ENCODE measurements at places on chromosomes 1 and 21.

GRCh38 chr1:243388276-243388675 is 132.4 kb downstream of the SDCCAG8 start:
- DNase-seq: no peak

GRCh38 chr1:71755441-71755840 is 526.9 kb downstream of the NEGR1 start:
- no peak for DNase-seq

DNA sequence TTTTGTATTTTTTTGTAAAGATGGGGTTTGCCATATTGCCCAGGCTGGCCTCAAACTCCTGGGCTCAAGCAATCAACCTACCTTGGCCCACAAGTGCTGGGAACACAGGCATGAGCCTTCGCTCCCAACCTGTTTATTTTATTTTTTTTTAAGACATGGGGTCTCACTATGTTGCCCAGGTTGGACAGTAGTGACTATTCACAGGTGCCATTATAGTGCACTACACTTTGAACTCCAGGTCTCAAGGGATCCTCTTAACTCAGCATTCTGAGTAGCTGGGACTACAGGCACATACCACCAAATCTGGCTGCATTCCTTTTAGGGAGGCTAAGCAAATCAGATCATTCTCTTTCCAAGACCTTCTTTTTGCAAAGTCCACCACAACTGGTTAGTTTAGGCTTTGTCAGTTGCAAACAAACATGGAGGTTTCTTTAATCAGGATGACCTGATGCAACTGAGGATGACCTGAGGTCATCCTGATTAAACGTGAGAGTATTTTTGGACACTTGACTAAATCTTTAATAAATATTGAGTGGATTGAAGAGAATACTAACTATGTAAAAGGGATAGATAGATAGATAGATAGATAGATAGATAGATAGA is 30.0 kb upstream of the RALGPS2 start:
- no peak for DNase-seq

DNA sequence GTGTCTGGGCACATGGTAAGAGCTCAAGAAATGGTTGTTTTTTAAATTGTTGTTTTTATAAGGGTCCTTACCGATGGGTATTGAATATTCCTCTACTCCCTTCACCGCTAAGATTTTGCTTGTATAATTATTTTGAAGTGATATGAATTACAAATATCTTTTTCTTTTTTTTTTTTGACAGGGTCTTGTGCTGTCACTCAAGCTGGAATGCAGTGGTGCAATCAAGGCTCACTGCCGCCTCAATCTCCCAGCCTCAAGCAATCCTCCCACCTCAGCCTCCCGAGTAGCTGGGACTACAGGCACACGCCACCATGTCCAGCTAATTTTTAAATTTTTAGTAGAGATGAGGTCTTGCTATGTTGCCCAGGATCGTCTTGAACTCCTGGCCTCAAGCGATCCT is 27.1 kb upstream of the RAB3GAP2 start:
- DNase-seq: no peak

GRCh38 chr1:10265900-10266299 is 55.5 kb downstream of the KIF1B start:
- DNase-seq: no peak

- no peak for DNase-seq
These were observed 65.1 kb downstream of the TCP10L start for GRCh38 chr21:32519945-32520874.

DNA sequence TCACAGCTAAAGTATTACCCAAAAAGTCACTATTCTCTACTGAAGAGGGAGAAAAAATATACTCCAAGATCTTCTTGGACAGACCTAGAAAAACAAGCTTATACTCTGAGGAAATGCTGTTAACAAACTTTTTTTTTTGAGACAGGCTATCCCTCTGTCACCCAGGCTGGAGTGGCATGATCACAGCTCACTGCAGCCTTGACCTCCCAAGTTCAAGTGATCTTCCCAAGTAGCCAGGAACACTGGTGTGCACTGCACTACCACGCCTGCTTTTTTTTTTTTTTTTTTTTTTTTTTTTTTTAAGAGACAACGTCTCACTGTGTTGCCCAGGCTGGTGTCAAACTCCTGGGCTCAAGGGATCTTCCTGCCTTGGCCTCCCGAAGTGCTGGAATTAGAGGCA is 17.3 kb downstream of the GLRX2 start:
- DNase-seq: no peak

GRCh38 chr1:117001254-117001927 is at the start of gene CD101:
TSS of gene CD101 (plus strand) at chr1:117001760. CDS start at chr1:117001818, 58 bp downstream.
- no peak for DNase-seq

DNA sequence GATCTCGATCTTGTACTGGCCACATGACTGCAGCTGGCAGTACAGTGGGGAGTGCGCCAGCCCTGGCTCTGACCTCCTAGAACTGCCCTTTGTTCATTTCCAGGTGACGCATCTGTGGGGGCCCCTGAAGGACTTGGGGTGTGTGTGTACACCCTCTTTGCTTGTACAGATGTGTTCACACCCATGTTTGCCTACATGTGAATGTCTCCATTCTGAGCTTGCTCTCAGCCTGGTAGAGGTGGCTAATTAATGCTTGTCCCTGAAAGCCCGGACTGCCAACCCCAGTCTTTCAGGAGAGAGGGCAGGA is 19.8 kb downstream of the TNFRSF1B start:
- no peak for DNase-seq

- DNase-seq: no peak
These were observed 4.1 kb upstream of the GRIK1 start for GRCh38 chr21:29943885-29944284.

DNA sequence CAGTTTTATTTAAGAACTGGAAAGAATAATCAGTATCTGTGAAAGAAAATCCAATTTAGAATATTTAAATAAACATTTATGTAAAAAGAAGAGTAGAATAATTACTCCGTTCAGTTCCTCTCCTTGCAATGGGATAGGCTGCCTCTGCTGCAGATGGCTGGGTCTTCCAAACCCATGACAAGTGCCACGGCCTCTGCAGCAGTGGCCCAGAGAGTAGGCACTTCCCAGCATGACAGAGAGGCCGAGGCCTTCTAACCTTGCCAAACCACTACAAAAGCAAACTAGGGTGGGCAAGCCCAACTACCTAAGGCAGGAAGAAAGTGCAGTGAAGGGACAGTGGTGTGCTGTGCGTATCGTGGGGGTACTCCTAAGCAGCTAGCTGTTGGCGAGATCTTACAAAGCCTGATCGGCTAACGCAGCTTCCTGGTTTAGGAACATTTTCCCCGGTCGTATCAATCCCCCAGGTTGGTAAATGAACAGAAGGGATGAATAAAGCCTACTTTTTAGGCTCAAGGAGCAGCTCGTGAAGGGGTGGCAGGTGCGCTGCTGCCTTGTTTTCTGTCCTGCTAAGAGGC is 14.5 kb downstream of the ICMT start:
- DNase-seq: no peak

Data from activated T-cell treated with anti-CD3 and anti-CD28 coated beads for 4 hours (primary cell).